ENCODE measurements at places on chromosomes 12 and 14.

DNA sequence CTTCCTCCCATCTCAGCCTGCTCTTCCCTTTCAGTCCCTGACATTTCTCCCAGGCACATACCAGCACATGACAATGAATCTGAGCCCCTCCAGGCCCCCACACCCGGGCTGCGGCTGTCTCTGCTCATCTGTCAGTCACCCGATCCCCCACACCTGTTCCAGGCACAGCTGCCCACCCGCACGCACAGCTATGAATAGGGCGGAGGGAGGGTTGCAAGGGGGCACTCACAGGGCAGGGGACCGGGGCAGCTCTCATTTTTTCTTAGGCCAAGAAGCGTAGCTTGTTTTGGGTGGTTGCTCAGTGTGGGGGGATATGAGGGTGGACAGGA, 43.7 kb upstream of the TSPAN9 start:
- DNase-seq, result no peak

DNA sequence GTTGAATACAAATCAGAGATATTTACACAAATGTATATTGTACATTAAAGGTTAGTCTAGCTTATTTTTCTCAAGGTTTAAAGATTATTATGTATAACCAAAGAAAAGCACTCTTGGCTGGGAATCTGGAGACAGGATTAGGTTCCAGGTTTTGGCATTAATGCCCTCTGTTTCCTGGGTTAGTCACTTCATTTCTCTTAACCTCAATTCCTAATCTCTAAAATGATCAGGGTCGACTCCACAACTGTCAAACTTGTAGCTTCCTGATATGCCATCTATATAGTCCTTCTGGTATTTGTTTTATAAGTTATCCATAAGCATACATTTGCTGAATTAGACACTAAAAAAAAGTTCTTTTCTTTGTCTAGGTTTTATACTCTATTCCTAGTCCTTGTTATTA, 2.6 kb downstream of the ITPR2 start:
- no peak for DNase-seq

- no peak for DNase-seq
Observed at GRCh38 chr12:4050340-4050739, 177.1 kb upstream of the PARP11 start.

- DNase-seq, result no peak
Observed at GRCh38 chr14:102540315-102541028, 30.9 kb upstream of the ANKRD9 start.

DNA sequence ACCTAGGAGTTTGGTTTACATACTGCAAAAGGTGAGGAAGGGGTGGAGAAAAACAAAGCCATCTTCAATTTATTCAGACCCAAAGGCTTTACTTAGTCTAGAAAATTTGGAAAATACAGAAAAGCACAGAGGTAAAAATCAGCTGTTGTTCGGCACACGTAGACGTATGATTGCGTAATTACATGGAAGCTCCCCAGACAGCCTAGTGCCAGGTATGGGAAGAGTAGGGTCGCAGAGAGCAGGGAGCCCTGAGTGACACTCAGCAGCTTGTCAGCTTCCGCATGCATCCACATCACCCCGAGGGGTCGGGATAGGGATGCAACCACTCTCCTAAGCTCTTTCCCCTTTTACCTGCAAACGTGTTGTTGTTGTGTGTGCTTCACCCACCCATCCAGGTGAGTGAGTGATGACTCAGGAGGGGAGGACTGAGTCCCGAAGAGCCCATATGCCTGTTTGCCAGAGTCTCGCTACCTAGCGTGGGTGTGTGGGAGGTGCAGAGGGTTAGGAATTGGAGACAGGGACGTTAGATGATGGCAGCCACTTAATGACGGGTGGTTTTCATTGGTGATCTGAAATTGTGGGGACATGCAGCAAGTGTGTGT, 20.1 kb downstream of the PIWIL1 start:
- no peak for DNase-seq

- DNase-seq, result no peak
Observed at GRCh38 chr14:92575748-92576303, 62.2 kb downstream of the RIN3 start.

GRCh38 chr14:61710853-61711817, 15.8 kb downstream of the HIF1A start:
- DNase-seq, result no peak

- DNase-seq, result no peak
Observed at GRCh38 chr12:91239481-91239880, 56.9 kb upstream of the DCN start.

GRCh38 chr12:2294651-2295475, 242.1 kb downstream of the CACNA1C start:
- no peak for DNase-seq

DNA sequence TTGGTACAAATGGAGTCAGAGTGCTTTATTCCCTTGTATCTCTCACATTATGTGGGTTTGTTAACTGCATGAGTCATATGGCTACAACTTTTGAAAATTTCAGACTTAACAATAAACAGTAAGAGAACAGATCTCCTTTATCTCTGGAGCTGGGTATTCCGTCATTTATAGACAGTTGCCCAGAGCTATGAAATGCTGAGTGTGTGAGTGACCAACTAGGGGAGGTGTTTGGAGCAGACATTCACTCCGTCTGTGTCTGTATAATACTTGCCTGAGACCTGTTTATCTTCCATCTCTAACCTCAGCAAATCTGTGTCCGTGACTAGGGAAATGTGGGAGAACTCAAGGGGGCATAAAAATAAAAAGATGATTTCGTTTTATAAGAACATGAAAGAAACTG, 279.9 kb upstream of the FAR2 start:
- DNase-seq, result no peak

GRCh38 chr12:32659908-32660440, 19.1 kb upstream of the DNM1L start:
- no peak for DNase-seq

- no peak for DNase-seq
Observed at GRCh38 chr12:1054117-1054870, 63.3 kb downstream of the ERC1 start.

- no peak for DNase-seq
Observed at GRCh38 chr12:51517800-51518199, 73.2 kb upstream of the SCN8A start.

GRCh38 chr14:91186515-91187066, 57.9 kb downstream of the GPR68 start:
- no peak for DNase-seq

DNA sequence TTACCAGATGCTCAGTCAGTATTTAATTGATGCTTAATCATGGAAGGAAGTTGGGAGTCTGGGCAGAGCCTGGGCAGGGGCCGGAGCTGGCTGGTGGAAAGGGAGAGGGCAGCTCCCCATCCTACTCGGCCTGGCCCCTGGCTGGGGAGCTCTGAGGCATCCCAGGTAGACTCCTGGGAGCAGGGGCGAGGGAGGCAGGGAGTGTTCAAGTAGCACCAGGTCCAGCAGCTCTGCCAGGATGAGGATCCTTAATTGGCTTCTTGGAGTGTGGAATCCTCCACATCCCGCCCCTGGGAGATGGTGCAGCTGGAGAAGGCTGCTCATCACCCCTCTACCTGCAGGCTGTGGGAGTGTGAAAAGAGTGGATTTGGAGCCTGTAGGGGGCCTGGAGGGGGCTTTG, 30.9 kb downstream of the SYNDIG1L start:
- DNase-seq, result no peak

GRCh38 chr12:112506513-112507166, 87.9 kb downstream of the PTPN11 start:
- no peak for DNase-seq

DNA sequence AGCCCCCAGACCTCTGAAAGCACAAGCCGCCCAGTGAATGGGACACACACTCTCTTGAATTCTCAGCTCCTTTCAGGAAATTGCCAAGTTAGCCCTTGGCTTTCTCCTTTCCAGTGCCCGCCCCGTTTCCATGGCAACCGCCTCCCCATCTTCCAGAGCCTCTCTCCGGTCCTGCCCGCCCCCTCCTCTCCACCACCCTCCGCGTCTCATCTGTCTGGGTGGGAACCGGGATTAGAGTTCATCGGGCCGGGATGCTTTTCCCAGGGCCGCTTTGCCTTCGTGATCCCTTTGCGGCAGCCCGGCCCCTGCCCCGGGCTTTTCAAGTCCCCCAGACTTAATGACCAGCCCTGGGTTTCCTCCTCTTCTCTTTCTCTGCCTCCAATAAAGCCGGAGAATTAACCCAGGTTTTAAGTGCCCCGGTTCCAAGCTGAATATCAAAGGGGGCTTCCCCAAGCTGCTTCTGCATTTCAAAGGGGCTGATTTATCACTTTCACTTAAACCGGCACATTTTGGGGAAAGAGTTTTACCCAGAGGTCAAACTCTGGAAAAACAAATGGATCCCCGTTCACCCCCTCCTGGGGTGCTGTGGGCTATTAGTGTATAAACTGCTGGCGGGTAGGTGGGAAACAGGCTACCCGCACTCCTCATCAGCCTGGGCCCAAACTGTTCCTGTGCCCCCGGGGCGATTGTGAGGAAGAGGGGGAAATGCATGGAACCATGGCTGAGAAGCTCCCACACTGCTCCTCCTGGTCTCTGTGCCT, 101.7 kb downstream of the ZFP36L1 start:
- no peak for DNase-seq

- DNase-seq, result no peak
Observed at GRCh38 chr12:93894391-93895088, 217.4 kb downstream of the CRADD start.

DNA sequence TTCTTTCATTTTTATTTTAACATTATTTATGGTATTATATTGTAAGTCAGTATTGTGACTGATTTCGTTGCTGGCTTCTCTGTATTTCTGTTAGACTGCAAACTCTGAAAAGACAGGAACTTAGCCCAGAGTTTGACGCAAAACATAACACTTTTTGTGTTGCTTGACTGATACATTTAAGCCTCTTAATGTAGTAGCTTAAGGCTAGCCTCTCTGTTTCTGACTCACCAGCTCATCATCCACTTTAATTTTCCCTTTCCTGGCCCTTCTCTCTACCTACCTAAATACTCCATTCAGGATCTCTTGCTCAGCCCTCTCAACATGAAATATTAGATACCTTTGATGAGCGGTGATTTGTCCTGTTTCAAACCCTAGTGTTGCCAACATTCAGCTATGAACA, 420.6 kb downstream of the LRFN5 start:
- DNase-seq, result no peak

GRCh38 chr12:116717466-116718437, 20.1 kb downstream of the SPRING1 start:
- no peak for DNase-seq

GRCh38 chr14:89004166-89004565, 179.7 kb downstream of the TTC8 start:
- no peak for DNase-seq

DNA sequence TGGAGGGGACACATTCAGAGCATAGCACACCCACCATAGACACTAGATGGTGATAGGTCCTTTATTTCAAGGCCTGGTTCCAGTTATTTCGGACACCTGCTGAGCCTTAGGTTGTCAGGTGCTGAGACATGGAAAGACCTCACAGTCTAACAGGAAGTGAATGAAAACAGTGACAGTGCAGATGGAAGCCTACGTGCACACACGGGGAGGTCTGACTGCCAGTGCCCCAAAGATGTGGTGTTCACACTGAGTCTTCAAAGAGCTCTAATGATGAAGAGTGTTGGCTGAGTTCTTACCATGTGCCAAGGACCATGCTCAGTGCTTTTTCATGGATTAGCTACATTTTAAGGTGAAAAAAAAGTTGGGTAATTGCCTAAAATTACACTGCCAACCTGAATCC, 46.6 kb downstream of the CKB start:
- DNase-seq, result no peak

- DNase-seq, result no peak
Observed at GRCh38 chr12:109710747-109711595, 2.7 kb upstream of the FAM222A start.

DNA sequence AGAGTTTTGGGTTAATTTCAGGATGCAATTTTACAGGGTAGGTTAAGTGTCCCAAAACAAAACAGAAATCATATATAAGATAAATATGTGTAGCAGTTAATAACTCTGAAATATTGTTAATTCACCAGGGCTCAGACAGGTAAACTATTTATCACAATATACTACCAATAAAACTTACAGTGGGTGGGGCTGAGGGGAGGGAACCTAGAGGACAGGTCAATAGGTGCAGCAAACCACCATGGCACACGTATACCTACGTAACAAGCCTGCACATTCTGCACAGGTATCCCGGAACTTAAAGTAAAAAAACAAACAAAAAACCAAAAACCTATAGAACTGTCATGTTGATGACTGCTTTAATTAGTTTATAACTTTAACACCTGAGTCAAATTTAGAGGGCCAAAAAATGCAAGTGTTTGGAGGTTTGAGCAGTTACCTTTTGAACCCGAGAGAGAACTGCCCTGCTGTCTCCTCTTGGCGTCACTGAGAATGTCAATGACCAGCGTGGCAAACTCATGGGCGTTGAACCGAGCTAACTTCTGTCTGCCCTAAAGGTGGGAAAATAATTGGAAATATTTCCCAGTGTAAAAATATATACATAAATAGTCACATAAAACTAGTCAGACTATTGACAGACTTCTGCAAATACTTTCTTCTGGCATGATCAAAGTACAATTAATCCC, 36.6 kb downstream of the GIT2 start:
- no peak for DNase-seq

GRCh38 chr12:25699454-25699853, 146.4 kb upstream of the LMNTD1 start:
- DNase-seq, result no peak

GRCh38 chr12:64558754-64559153, 51.5 kb upstream of the RASSF3 start:
- DNase-seq, result no peak

GRCh38 chr12:110317911-110318310, 36.9 kb downstream of the ATP2A2 start:
- DNase-seq, result no peak

DNA sequence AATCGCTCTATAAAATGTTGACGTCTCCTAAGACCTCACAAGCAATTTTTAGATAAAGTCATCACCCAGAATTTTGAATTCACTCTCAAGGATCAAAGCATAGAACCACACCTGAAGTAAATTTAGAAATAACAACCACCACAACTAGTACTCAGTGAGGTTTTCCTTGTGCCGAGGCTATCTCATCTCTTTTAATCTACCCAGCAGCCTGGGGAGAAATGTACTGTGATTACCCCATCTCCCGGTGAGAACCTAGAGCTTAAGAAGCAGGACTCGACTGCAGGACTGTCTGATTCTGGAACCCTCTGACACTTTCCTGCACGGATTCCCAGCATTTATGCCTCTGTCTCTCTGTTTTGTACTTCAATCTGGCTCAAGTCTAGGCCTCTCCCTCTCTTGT, 180.9 kb upstream of the PLXNC1 start:
- DNase-seq, result no peak

GRCh38 chr12:49942921-49943624, 7.5 kb upstream of the AQP2 start:
- DNase-seq, result no peak

- DNase-seq, result no peak
Observed at GRCh38 chr14:61226015-61226654, 55.0 kb downstream of the TMEM30B start.

DNA sequence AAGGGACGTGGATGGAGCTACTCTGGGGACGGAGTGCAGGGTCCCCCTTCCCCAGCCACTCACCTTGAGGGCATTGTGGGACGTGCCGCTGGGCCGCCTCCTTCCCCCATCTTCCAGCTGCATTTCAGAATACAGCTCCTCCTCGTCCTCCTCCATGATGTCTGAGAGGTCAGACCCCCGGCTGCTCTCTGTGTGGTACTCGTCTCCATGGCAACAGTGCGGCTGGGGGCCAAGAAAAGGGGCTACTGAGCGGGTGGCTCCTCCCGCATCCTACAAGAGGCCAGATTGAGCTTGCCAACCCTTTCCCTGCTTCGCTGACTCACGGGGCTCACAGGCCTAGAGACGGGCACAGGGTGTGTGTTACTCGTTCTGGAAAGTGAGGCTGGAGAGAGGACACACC, 90.4 kb downstream of the PIWIL1 start:
- DNase-seq, result no peak
